ENCODE measurements at places on chromosomes 12 and 14.

DNA sequence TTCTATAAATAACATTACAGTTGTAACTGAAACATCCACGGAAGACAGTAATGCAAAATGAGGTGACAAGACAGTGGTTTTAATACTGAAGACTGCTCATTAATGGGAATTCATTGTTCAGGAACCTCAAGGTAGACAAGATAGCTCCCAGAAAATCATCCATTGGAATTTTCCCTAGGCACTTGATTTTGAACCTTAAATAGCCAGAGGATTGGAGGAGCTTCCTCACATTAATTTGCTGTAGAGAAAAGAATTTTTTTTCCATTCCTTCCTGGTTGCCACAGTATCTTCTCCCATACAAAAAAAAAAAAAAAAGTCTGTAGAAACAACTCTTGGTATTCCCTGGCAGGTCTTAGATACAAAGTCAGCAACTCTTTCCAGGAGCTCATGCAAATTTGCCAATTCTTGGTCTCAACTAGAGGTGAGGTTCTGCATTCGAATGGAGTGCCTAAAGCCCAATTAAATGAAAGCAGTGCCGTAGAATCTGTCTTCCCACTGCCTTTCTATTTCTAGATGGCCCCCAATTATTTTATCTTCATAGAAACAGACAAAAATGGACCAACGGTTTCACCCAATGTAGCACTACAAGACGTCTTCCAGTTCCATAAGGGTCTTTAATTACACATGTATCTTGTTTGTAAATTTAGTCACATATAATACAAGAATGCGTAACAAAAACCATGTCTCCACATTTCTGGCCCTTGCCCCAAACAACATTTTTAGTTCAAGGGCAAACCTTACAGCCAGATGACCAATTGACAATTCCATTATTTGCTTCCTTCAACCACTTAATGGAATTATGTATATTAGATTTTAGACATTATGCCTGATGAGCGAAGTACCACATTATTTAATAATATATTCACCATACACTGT is 13.5 kb downstream of the SLC38A2 start:
- no peak for DNase-seq

DNA sequence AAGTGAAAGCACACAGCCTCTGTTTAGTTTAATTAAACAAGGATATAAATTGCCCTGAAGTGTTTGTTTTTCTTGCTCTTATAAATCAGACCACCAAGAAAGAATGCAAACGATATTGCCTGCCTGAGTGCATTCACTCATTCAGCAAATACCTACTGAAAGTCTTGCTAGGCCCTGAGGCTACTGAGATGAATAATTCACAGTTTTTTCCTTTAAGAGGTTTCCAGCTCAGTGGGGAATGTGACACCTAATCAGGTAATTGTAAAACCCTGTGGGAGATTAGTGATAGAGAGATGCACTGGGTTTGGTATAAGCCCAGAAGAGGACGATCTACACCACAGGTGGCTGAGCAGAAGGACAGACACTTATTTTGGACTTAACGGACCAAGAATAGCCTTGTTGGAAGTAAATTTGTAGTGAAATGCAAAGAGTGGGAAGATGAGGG is 151.4 kb downstream of the SLC35F4 start:
- no peak for DNase-seq

GRCh38 chr14:84546236-84546635 is 983.7 kb upstream of the FLRT2 start:
- DNase-seq: no peak

GRCh38 chr14:75471059-75471458 is 43.2 kb downstream of the JDP2 start:
- no peak for DNase-seq

- no peak for DNase-seq
Measured at GRCh38 chr14:22847661-22848341, 11.4 kb downstream of the MMP14 start.

GRCh38 chr12:2998789-2999264 is 39.6 kb downstream of the TEAD4 start:
- DNase-seq: no peak

DNA sequence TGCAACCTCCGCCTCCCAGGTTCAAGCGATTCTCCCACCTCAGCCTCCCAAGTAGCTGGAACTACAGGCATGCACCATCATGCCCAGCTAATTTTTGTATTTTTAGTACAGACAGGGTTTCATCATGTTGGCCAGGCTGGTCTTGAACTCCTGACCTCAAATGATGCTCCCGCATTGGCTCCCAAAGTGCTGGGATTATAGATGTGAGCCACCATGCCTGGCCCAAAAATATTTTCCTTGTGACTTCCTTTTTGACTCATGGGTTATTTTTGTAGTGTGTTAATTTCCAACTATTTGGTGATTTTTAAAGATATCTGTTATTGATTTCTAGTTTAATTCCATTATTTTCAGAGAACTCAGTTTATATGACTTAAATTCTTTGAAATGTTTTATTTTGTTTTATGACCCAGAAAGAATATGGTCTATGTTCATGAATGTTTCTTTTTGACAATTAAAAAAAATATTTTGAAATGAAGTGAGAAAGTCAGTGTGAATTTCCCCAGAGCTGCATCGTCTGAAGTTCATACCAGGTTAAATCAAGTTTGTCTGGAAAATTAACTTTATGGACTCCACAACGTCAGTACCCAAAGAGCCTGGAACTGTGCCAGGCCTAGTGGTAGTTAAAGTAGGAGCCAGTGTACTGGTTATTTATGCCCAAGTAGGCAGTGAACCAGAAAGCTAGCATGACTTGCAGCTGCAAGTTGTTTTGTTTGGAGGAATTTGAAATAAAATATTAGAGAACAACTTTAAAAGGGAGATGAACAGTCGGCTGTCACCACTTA is 2.8 kb upstream of the CDKL1 start:
- no peak for DNase-seq

- DNase-seq: no peak
Measured at GRCh38 chr14:90804292-90805083, 11.7 kb downstream of the TTC7B start.

DNA sequence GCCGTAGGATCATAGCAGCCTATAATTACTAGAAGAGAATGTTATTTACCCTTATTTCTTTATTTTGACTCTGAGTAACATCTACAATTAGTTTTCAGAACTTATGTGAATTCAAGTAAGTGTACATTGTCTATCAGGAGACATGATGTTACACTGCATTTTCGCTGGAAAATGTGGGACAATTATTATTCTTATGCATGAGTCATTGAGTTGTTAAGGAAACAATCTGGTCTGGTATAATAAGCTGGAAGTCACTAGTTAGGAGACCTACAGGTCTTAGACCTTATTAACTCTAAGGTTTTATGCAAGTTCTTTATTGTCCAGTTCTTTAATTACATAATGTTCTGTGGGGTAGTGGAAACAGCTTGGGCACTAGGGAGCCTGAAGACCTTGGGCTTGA is 5.8 kb downstream of the KTN1 start:
- no peak for DNase-seq

GRCh38 chr12:107684029-107684795 is 1.4 kb upstream of the PWP1 start:
- DNase-seq: no peak

GRCh38 chr12:91835693-91836092 is 310.0 kb downstream of the BTG1 start:
- DNase-seq: no peak
